ENCODE measurements at places on chromosomes 6 and 20.

GRCh38 chr6:51199105-51199552 lies 380.5 kb downstream of the TFAP2B start:
- DNase-seq, result no peak

DNA sequence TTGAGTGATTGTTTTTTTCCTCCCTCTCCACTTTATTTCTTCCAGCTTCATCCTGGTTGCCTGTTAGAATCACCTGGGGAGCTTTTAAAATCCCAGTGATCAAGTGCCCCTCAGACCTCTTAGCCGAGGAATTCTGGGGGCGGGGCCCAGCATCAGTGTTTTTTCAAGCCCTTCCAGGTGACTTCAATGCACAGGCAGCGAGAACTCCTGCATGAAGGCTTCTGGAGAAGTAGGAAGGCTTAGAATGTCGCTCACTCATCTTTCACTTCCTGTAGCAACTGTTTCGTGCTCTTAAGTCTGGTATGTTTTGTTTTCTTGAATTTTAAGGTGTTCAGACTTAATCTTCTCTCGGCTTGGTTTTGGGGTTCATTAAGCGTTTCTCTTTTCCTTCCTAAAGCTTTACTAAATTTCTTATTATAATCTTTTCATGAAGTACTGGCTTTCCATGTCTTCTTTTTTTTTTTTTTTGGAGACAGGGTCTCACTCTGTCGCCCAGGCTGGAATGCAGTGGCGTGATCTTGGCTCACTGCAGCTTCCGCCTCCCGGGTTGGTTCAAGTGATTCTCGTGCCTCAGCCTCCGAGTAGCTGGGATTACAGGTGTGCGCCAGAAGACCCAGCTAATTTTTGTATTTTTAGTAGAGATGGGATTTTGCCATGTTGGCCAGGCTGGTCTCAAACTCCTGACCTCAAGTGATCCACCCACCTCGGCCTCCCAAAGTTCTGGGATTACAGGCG lies 30.9 kb upstream of the TULP1 start:
- peak; percentile 35 for DNase-seq

DNA sequence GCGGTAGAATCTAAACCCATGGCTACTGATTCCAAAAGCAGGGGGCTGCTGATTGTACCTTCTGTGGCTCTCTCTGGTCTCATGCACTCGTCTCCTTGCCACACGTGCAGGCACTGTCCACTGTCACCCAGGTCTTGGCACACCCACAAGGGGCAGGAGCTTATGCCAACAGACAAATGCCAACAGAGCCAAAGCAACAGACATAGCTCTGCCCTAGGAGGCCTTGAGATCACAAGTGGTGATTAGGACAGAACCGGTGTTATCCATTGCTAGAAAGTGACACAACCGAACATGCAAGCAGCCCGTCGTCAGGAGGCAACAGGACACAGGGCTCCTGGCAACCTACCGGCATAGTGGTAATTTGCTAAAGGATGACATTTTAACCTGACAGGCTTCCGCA lies 36.8 kb upstream of the MRPS10 start:
- no peak for DNase-seq

GRCh38 chr20:7691647-7692269 lies 248.5 kb downstream of the HAO1 start:
- no peak for DNase-seq

GRCh38 chr6:19158586-19158985 lies 678.6 kb upstream of the ID4 start:
- DNase-seq, result no peak

DNA sequence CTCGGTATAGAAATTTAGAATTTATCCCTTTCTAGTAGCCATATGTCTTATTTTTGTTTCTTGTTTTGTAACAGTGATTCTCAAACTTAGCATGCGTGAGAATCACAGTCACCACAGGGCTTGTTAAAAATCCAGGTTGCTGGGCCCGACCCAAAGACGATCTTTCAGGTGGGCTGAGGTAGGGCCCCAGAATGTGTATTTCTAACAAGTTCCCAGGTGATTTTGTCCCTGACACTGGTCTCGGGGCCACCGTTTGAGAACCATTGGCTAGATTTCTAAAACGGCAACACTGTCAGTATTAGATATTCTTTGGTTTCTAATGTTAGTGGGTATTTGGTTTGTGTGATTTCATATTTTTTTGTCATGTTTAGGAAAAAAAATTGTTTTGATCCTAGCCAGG lies 9.9 kb downstream of the PFDN4 start:
- no peak for DNase-seq

GRCh38 chr6:85396159-85396808 lies 53.6 kb upstream of the NT5E start:
- no peak for DNase-seq

DNA sequence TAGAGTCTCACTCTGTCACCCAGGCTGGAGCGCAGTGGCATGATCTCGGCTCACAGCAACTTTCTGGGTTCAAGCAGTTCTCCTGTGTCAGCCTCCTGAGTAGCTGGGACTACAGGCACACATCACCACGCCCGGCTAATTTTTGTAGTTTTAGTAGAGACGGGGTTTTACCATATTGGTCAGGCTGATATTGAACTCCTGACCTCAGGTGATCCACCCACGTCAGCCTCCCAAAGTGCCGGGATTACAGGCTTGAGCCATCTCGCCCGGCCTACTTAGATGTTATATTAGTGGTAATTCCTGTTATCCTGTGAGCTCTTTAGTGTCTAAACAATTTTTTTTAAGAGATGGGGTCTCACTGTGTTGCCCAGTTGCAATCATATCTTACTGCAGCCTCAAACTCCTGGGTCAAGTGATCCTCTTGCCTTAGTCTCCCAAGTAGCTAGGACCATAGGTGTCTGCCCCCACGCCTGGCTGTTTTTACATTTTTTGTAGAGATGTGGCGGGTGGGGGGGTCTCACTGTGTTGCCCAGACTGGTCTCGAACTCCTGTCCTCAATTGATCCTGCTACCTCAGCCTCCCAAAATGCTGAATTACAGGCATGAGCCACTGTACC lies 3.9 kb upstream of the C4A start:
- DNase-seq, result no peak

DNA sequence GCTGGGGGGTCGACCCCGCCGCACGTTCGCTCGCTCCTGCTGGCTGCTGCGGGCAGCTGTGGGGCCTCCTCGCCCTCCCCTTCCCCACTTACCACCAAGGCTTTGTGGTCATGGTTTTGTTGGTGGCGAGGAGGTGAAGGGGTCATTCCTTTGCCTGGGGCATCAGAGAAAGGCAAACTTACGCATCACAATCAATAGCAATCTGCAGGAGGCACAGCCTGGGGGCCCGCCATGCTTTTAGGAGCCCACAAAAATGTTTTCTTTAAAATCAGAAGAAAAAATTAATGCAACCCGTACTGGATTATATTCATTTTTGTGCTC lies 137.0 kb downstream of the IMPG1 start:
- no peak for DNase-seq

All from NT2/D1 (cell line).